ENCODE measurements at places on chromosomes 11 and 22.
A peak's percentile ranks its signal among the peaks of the same experiment; 100 is the strongest.

DNA sequence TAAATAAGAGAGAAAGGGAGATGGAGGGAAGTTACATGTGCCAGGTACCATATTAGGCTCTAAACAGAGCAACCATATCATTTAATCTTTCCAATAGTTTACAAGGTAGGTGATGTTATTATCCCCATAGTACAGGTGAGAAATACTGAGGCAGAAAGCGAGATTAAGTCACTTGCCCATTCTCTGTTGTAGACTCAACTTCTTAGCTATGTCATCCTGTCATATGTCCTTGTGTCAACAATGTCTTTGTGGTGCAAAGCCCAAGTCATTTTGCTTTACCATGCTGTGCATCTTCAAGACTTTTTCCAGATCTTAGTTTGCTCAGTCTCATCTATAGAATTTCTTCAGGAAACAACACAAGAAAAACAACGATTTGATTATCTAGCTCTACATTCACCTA lies 205.0 kb upstream of the E2F8 start:
- no peak for DNase-seq

- DNase-seq = peak; percentile 47
Measured at GRCh38 chr11:88174709-88175568, at the start of gene RAB38. Gene RAB38 (minus strand): TSS chr11:88175443. CDS start chr11:88175384, 59 bp downstream.

- no peak for DNase-seq
Measured at GRCh38 chr22:45207533-45207932, 33.2 kb downstream of the KIAA0930 start.

GRCh38 chr22:45239681-45240051 lies 1.0 kb downstream of the KIAA0930 start:
- DNase-seq = no peak

DNA sequence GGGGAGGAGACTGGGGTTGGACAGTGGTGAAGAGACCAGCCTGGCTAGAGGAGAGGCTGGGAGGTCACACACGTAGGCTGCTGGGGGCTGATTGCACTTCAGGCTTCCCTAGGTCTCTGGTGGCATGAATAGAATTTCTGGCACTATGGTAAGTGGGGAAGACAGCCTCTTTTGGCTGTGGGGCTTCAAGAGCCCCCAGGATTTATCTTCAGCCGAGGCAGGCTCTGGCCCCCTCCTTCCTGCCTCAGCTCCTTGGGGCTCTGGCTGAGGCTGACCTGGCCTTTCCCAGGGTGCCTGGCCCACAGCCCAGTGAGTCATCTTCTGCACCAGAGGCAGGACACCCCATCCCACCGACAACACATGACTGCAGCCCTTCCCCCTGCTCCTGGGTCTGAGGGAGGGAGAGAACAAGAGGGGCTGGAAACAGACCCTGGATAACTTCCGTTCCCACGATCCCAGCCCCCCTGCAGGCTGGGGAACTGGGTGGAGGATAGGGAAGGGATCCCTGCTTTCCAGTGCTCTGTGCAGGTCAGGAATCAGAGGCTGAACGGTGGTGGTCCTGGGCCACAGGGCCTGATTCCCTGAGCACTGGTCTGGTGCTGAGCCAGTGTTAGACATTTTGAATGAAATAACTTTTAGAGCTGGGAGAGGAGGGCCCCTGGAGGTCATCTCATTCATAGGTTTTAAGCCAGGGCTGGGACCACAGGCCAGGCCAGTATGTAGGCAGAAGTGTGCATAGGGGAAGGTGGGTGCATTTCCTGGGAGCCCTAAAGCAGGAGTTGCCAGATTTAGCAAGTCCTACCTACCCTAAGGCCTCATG lies 26.5 kb downstream of the ARHGEF17 start:
- no peak for DNase-seq

DNA sequence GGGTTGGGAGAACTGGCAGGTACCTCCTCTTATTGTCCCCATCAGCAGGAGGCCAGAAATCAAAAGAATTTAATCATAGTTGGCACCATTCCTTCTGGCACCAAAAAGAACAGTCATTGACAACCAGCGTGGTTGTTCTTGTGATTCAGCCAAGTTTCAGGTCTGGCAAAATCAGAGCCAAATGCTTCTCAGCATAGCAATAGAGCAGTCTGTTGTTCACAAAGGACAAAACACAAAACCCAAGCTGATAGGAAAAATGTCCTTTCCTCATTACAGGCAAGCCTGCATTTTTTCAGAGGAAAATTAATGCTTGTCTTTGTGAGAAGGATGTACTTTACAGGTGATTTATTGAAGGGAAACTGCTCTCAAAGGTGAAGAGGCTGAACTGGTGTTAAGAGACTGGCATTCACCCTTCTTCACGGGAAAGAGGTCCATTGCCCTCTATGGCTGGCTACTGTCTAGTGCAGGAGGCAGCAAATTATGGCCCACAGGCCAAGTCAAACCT lies 241.8 kb upstream of the ARHGAP42 start:
- no peak for DNase-seq

DNA sequence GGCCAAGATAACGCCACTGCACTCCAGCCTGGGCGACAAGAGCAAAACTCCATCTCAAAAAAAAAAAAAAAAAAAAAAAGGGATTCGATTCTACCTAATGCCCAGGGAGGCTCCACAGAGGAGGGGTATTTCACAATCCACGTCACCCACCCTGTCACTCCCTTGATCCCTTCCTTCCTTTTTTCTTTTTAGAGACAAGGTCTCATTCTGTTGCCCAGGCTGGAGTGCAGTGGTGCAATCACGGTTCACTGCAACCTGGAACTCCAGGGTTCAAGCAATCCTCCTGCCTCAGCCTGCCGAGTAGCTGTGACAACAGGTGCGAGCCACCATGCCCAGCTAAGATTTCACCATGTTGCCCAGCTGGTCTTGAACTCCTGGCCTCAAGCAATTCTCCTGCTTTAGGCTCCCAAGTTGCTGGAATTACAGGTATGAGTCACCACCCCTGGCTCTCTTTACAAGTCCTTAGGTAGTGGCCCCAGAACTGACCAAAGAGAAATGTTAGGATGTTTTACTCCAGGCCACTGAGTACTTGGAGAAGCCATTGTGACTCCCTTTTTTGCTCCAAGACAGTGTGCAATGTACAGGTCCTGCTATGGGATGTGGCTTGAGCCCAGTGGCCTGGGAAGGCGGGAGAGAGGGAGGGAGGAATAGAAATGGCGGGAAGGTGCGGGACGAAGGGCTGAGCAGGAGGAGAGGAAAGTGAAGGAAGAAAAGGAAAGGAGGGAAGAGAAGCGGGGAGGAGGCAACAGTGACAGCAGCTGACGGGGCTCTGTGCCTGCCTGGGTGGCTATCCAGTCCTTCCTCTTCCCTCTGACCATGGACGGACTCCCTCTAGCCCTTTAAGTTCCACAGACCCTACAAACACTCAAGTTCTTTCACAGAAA lies 11.8 kb upstream of the FXYD2 start:
- DNase-seq = no peak

GRCh38 chr11:134791102-134791501 lies 379.1 kb upstream of the B3GAT1 start:
- no peak for DNase-seq

DNA sequence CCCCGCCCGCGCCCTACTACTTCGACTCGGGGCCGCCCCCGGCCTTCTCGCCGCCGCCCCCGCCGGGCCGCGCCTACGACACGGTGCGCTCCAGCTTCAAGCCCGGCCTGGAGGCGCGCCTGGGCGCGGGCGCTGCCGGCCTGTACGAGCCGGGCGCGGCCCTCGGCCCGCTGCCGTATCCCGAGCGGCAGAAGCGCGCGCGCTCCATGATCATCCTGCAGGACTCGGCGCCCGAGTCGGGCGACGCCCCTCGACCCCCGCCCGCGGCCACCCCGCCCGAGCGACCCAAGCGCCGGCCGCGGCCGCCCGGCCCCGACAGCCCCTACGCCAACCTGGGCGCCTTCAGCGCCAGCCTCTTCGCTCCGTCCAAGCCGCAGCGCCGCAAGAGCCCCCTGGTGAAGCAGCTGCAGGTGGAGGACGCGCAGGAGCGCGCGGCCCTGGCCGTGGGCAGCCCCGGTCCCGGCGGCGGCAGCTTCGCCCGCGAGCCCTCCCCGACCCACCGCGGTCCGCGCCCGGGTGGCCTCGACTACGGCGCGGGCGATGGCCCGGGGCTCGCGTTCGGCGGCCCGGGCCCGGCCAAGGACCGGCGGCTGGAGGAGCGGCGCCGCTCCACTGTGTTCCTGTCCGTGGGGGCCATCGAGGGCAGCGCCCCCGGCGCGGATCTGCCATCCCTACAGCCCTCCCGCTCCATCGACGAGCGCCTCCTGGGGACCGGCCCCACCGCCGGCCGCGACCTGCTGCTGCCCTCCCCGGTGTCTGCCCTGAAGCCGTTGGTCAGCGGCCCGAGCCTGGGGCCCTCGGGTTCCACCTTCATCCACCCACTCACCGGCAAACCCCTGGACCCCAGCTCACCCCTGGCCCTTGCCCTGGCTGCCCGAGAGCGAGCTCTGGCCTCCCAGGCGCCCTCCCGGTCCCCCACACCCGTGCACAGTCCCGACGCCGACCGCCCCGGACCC lies 17.4 kb upstream of the ACR start:
- DNase-seq = no peak

GRCh38 chr11:63853476-63853875 lies 14.6 kb downstream of the MARK2 start:
- no peak for DNase-seq

DNA sequence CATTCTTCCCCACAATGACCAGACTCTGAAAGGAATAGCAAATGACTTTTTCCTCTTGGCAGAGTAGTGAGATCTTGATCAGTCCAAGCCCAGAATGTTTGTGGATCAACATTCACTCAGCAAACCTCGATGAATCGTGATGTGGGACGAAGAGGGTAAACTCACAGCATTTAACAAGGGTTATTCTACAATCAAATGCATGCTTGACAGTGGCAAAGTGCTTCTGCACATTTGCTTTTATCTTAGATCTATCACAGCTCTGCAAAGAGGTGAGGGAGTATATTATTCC lies 31.8 kb downstream of the TMPRSS5 start:
- DNase-seq = no peak
